ENCODE measurements at places on chromosomes 5 and 9. TPM values are rescaled to one million over a fixed set of nuclear protein-coding genes. Genes with fewer than 3 reads are reported as not detected.

The FBP2 gene
- total RNA-seq: 48.4 TPM

The GPR150 gene
- total RNA-seq: 0.29 TPM

The SLC24A2 gene
- 0.75 TPM for total RNA-seq

The KIF4B gene
- not detected for total RNA-seq

The FGF10 gene
- not detected for total RNA-seq

The CCL28 gene
- 0.16 TPM for total RNA-seq

GRCh38 chr9:93818827-93819472 lies 136.2 kb downstream of the BARX1 start:
- no peak for DNase-seq
- H3K27ac ChIP-seq: no peak overlapping the region
- H3K4me3 ChIP-seq: no peak overlapping the region
- no peaks in the 10 kb centered on the region for H3K4me1 ChIP-seq
- no peaks in the 10 kb centered on the region for H3K36me3 ChIP-seq
